ENCODE measurements at places on chromosomes 1 and 21.
A peak's percentile ranks its signal among the peaks of the same experiment; 100 is the strongest.

DNA sequence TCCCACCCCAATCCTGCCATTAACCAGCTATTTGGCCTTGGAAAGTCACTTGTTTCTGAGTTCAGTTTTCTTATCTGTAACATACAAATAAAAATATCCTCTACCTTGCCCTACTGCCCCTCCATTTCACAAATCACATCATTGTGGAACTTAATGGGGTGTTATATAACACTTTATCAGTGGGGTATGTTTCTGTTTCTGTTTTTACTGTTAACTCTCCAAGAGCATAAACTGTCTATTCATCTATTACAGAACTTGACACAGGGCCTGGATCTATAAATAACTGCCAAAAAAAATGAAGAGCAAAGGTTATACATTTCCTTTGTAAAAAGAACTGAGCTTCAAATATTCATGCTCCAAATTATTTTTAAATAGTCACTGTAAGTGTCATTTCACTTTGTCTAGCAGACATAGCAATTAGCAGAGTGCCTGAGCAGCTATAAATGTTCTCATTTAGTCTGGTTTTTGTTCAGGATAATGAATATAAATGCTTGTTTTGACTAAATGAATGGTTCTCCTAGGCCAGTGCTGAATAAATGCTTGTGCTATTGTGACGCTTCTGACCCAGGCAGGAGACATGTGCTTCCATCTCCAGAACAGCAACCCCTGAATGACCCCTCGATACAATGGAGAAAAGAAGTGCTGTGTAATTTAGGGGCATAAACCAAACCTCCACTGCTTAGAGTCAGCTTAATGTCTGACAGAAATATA, 7.4 kb downstream of the PIGM start:
- DNase-seq = no peak

DNA sequence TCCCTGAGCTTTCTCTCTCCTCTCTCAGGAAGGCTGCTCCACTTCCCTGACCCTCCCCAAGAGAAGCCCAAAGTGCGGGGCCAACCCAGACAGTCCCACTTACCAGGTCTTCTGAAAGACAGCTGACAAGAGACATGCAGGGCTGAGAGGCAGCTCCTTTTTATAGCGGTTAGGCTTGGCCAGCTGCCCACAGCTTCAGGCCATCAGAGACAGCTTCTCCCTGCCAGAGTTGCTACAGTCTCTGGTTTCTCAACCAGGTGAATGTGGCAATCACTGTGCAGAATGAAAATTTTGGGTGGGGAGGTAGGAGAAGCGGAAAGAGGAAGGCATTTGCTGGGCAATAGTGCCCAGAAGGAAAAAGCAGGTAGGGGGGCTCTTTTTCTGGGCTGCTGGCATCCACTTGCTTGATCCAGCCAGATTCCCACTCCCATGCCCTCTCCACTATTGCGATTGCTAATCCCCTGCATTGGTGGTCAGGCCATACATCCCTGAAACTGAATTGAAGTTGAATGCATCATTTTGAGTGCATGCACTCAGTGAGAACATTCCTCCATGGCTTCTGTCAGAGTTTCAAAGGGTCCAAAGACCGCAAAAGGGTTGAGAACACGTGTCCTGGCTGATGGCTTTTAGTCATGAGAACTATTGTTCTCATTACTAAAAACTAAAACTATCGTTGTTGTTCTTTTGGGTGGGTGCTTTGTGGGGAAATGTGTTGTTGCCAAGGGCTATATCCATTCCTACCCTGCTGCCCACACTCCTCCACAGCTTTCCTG, at the start of gene S100A8:
S100A8 (minus strand) TSS at position 136 of the 773 bp plus-strand sequence. CDS start 538 bp downstream, outside the sequence.
- DNase-seq = no peak

DNA sequence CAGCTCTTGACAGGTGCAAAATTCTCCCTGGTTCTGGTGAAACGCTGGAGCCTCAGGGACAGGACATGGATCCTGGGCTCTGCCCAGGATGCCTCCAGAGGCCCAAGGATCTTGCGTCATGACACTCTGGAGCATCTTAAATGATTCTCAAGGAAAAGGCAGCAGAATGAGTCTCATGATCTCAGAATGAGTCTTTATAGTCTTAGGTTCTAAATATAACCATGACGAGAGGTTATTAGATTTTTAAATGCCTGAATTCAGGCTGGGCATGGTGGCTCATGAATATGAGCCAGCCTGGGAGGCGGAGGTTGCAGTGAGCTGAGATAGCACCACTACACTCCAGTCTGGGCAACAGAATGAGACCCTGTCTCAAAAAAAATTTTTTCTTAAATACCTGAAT, 55.5 kb downstream of the ECE1 start:
- DNase-seq = no peak

DNA sequence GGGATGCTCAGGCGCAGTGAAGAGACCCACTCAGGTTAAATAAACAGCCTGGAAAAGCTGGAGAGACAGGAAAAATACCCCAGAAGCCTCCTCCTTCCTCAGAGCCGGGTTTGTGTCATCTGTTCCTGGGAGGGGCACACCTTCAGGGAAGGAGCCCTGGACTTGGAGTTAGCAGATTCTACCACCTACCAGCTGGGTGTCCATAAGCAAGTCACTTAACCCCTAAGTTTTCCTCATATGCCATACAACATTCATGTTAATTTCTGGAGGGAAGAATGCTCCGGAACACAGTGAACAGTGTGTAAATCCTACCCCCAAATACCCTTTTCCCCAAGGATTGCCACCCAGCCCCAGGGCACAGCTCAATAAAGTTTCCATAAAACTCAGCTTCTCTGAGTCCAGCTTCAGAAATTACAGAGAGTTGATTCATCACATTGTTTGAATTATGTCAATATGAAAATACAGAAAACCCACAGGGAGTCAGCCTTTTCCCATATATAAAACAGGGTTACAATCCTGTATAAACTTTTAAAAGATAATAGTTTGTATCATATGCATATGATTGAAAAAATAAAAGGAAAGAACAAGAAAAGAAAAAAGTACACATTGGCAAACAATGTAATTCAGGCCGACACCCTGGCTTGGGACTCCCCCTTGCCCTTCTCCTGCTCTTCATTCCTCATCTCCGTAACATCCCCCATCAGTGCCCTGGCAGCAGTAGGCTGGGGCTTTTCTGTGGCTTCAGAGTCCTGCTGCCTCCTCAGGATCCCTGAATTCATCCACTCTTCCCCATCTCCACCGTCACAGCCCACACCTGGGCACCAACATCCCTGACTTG, 291.8 kb upstream of the USP24 start:
- peak; percentile 52 for DNase-seq

DNA sequence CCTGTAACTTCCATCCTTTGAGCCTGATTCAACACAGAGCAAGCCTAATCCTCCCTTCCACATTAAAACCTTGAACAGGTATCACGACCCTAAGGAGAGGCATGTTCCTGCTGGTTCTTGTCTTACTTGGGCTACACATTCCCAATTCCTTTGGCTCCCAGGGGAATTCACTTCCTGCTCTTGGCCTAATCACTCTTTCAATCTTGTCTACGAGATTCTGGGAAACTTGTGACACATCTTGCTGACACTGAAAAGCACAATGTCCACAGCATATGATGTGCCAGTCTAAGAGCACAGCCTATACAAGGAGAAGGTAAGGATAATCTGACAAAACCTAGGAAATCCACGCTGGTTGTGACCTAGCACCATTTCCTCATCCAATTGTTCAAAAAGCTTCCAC, 163.9 kb downstream of the GABPA start:
- DNase-seq = no peak

- peak; percentile 23 for DNase-seq
These were observed 49.3 kb downstream of the PTGFR start for GRCh38 chr1:78540048-78540447.

GRCh38 chr1:228277491-228278431, 69.9 kb downstream of the OBSCN start:
- DNase-seq = no peak

GRCh38 chr21:37868446-37869295, 47.6 kb downstream of the KCNJ6 start:
- DNase-seq = no peak

DNA sequence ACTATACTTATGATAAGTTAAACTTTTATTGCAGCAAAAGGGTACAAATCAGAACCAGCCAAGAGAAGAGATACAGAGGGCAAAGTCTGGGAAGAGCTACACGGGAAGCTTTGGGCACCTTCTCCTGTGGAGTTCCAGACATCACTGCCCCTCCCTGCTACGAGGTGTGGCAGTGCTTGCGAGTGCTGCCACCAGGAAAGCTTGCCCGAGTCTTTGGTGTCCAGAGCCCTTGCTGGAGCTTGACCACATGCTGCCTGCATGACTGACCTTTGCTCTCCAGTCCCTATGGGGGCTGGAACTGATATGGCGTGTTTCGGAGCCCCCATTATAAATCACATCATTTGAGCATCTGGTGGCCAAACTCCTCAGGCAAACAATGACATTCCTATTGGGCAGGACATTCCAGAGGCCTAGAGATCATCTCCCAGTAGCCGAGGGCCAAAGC, 23.4 kb downstream of the PLEKHO1 start:
- no peak for DNase-seq

- no peak for DNase-seq
These were observed 984.6 kb downstream of the ADGRL2 start for GRCh38 chr1:82785268-82785790.

- no peak for DNase-seq
These were observed 59.5 kb upstream of the KDM4A start for GRCh38 chr1:43590388-43590925.

DNA sequence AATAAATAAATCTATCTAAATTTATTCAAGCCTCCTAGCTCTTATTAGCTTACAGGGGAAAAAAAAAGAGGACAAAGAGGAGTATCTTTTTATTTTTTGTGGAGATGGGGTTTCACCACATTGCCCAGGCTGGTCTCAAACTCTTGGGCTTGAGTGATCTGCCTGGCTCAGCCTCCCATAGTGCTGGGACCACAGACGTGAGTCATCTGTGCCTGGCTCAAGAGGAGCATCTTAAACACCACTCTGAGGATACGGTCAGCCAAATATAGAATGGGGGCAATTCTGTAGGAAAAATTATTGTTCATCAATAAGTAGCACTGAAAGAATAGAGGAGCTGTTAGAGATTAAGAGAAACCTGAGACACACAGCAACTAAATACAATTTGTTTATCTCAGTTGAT, 24.1 kb downstream of the SLC45A3 start:
- peak; percentile 48 for DNase-seq

DNA sequence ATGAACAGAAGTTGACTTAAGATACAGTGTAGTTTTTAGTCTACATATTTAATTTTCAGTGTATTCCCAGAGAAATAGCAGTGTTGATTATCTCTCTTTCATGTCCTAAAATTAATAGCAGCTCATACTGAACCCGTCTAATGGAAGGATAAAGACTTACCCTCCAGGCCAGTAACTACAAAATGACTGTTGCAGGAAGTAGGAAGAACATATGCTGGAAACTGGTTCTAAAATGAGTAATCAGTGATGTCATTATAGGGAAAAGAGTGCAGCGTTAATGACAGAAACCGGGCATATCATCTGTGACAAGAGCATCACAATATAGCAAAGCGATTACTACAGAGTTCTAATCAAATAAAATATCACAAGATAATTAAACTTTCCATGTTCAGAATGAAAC, 385.5 kb downstream of the SMYD3 start:
- DNase-seq = no peak

DNA sequence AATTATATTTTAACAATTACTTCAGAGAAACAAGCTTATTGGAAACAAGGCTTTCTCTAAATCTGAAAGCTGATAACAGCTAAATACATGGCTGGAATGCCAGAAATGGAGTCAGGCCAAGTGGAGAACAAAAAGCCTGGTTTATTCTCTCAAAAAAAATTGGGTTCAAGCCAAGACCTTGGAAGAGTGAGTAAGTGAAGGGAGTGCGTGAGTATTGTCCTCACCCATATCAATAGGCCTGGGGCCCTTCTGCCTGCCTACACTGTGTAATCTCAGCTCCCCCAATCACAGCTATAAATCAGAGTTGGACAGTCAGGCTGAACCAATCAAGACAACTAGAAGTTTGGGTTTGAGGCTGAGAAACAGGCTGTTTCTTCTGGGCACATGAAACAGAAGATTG, 7.4 kb downstream of the KYAT3 start:
- DNase-seq = peak; percentile 85

- DNase-seq = peak; percentile 99
These were observed 4.7 kb downstream of the CCDC190 start for GRCh38 chr1:162856260-162856659.

DNA sequence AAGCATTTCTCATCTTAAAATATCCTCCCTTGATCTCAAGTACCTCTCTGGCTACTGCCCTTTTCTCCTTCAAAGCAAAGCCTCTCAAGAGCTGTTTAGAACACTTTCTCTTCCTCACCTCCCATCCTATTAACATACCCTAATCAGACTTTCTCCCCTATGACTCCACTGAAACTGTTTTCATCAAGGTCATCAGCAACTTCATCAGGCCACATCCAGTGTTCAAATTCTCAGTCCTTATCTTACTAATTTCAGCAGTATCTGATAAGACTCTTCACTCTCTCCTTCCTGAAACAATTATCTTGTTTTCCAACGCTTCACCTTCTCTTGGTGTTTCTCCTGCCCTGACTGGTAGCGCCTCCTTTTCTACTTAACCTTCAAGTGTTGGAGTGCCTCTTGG, 1.5 kb upstream of the RAP1A start:
- no peak for DNase-seq

GRCh38 chr1:151050051-151050688, 2.6 kb downstream of the C1orf56 start:
- no peak for DNase-seq

- DNase-seq = peak; percentile 75
These were observed 75.0 kb downstream of the ATP6V1G3 start for GRCh38 chr1:198465201-198466144.

GRCh38 chr1:11964656-11965055, 15.6 kb upstream of the MFN2 start:
- DNase-seq = no peak

DNA sequence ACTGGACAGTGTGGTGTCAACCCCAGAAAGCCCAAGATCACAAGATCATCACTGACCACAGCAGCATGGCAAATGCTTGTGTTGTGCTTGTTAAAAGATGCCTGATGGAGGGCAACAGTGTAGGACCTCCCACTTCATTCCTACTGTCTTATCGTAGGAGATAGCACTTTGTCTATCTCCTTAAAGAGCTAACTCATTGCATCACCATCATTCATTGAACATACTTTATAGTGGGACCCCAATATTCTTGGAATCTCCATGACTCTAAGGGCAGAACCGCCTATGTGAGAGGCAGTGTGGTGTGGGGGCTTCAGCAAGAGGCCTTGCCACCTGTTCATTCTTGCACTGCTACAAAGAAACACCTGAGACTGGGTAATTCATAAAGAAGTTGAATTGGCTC, 5.0 kb upstream of the SH2D1B start:
- no peak for DNase-seq

- DNase-seq = peak; percentile 30
These were observed 555.8 kb downstream of the DPYD start for GRCh38 chr1:97365026-97365425.

DNA sequence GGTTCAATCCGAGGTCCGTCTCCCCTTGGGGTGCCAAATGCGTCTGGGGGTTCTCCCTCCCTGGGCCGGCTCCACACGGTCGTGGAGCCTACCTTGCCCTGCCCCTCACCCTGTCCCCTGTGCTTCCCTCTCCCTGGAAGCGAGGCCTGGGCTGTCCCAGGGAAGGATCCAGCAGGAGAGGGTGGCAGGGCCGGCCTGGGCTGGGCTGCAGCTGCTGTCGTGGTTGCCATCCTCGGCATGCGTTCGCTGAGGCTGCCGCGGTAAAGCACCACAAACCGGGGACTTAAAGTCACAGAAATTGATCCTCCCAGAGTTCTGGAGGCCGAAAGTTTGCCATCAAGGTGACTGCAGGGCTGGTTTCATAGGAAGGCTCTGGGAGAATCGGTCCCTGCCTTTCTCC, 123.0 kb upstream of the TMPRSS2 start:
- DNase-seq = no peak

All from astrocyte of the spinal cord (primary cell).